Heart right ventricle (tissue), 16 donors: ENCODE measurements at places on chromosomes 16 and 17. TPM values are rescaled to one million over a fixed set of nuclear protein-coding genes. Genes with fewer than 3 reads are reported as not detected.
A peak's percentile ranks its signal among the peaks of the same experiment; 100 is the strongest.

DNA sequence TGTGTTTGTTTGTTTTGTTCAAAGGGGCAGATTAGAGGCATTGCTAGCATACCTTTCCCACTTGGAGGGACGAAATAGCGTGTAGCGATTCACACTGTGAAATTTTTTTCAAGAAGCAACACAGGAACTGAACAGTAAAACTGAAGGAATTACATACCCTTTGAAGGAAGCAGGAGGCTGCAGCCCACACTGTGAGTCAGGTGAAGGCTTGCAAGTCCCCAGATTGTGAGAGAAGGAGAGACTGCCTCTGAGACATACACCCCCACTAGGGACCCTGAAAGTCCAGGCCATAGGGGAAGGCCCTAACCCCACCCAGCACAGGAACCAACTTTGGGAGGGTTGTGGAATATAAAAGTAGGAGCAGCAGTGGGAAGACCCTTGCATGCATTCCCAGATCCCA is 69.6 kb upstream of the HS3ST3A1 start:
- no peak for DNase-seq

- DNase-seq: no peak
Observed at GRCh38 chr17:81713556-81714411, 1.7 kb downstream of the SLC25A10 start.

- DNase-seq: no peak
Observed at GRCh38 chr16:12271006-12271405, 294.5 kb downstream of the SNX29 start.

The TOP2A gene
- total RNA-seq: 0.33 TPM

- no peak for DNase-seq
Observed at GRCh38 chr16:12871784-12872183, 29.6 kb upstream of the SHISA9 start.

GRCh38 chr17:14926526-14927122 is 338.5 kb downstream of the PMP22 start:
- DNase-seq: no peak

DNA sequence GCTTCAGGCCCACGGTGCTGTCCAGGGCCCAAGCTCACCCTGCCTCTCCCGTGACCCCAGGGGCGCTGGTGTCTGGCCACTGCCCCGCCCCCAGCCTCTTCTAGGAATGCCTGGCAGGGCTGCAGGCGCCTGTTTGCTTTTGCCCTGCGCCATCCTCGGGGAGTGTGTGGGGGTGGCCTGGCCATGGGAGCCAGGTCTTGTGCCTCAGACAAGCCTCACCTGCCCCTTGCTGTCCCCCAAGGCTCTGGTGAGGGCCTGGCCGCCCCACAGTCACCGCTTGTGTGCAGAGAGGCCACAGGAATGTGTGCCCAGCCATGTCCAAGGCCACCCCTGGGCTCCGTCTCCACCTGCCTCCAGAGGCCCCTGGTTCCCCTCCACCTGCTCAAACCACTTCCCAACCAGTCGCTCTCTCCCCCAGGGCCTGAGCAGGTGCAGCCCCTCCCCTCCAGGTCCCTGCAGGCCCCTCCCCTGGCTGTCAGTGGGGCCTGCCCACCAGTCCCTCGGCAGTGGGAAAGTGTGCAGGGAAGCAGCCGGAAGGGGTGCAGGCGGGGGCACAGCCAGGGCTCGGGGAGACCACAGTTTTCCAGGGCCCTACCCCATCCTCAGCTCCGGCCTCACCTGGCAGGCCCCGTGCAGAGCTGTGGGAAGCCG is 841 bp upstream of the IGFALS start:
- DNase-seq: no peak

The TAT gene
- total RNA-seq: not detected

The TRAF7 gene
- total RNA-seq: 25.6 TPM

GRCh38 chr17:74259667-74260524 is 14.1 kb upstream of the DNAI2 start:
- DNase-seq: no peak

The DHX58 gene
- total RNA-seq: 2.9 TPM

The BMERB1 gene
- total RNA-seq: 68.9 TPM

DNA sequence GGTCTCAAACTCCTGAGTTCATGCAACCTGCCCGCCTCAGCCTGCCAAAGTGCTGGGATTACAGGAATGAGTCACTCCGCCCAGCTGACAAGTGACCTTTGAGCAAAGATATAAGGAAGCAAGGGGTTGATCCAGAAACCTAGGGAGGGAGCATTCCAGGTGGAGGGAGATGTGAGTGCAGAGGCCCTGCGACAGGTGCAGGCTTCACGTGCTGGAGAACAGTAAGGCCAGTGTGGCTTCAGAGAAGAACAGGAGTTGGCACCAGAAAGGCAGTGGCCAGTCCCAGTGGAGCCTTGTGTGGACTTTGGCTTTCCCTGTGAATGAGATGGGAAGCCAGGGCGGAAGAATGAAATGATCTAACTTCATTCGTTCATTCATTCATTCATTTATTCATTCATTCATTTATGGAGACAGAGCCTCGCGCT is 73.6 kb upstream of the HAS3 start:
- DNase-seq: no peak

- no peak for DNase-seq
Observed at GRCh38 chr17:50214976-50215760, 13.7 kb upstream of the COL1A1 start.

The FBRS gene
- total RNA-seq: 26.8 TPM

GRCh38 chr16:21598701-21599121 is 666 bp upstream of the METTL9 start:
- peak; percentile 25 for DNase-seq

- no peak for DNase-seq
Observed at GRCh38 chr17:37640015-37640414, 3.2 kb downstream of the DDX52 start.

DNA sequence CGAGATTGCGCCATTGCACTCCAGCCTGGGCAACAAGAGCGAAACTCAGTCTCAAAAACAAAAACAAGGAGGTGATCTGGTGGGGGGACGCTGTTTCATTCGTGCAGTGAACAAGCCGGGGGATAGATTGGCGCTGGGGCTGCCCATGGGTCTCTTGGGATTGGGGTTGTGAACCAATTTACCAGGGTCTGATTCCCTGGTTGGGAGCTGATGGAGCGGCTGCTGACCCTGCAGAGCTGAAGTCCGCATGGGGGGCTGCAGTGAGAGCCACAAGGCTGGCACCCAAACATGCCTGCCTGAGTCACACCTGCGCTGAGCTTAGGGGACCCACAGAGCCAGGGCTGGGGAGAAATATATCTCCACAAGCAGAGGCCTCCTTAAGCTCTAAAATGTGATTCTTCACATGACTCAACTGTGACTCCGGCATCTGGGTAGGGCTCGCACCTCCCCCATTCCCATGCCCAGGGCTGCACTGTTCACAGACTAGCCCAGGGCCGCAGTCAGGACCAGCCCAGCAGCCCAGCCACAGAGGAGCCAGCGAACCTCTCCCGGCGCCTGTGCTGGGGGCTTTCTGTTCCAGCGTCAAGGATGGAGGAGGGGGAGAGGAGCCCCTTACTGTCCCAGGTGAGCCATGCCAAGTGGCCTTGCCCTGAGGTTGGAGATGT is 5.0 kb downstream of the TSPAN10 start:
- no peak for DNase-seq

- no peak for DNase-seq
Observed at GRCh38 chr17:52207796-52208195, 49.3 kb upstream of the CA10 start.

The SLC13A2 gene
- not detected for total RNA-seq

DNA sequence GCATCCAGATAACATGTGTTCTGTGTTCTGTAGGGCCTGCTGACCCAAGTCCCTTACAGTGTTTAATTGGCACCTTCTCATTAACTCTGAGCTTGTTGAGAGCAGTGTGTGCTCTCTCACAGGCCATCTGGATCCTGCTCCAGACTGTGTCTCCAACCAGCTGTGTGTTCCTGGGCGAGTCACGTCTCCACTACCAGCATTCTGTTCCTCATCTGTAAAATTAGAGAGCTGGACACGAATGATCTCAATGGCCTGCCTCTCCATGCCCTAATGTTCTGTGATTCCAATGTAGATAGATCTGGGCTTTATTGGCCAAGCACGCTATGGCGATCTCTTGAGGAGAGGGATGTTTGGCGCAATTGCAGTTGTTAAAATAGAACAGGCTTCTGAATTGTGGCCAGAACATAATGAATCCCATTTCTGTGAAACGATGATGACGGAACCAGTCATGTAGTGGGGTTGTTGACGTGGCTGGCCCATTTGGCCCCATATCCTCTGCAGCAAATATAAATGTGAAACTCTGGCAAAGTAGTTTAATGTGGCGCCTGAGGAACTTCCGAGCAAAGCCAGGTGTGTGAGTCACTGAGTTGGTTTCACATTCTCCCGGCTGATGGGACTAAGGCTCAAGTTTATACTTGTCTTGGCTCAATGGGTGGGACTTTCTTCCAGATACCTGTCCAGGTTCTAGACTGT is 22.2 kb downstream of the TBX4 start:
- DNase-seq: no peak

- no peak for DNase-seq
Observed at GRCh38 chr16:11635679-11636171, 32.5 kb upstream of the SNN start.

DNA sequence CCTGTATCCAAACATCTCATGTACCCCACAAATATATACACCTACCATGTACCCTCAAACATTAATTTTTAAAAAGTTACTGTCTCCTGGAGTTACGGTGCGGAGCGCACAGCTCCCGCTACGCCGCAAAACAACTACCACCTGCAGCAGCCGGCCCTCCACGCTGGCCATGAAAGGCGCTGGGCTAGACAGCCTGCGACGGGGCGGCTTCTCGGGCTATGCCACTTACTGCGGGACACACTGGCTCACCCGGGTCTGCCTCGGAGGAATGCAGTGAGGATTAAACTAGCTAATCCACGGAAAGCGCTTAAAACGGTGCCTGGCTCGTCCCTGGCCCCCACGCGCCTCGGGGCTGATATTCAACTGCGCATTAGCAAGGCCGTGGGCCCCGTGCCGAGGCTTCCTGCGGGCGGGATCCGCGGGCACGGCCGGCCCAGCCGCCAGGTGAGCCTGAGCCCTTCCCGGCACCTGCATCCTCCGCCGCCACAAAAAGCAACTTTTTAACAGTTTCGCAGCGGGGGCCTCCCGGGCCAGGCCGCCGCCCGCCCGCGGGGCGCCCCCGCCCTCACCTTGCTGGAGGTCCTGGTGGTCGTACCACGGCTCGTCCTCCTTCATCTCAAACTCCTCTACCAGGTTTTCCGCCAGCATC is 633 bp downstream of the CDR2 start:
- peak; percentile 26 for DNase-seq

- DNase-seq: no peak
Observed at GRCh38 chr16:47019568-47019967, 46.1 kb upstream of the DNAJA2 start.

The MYH13 gene
- total RNA-seq: not detected

- DNase-seq: no peak
Observed at GRCh38 chr17:82213251-82214011, 789 bp upstream of the CCDC57 start.

GRCh38 chr17:70033165-70033564 is 41.9 kb upstream of the KCNJ16 start:
- DNase-seq: no peak

- DNase-seq: no peak
Observed at GRCh38 chr17:36647636-36648035, 46.3 kb downstream of the MRM1 start.

- DNase-seq: no peak
Observed at GRCh38 chr17:2102931-2103809, 48.3 kb downstream of the HIC1 start.

The HAS3 gene
- total RNA-seq: 0.64 TPM

DNA sequence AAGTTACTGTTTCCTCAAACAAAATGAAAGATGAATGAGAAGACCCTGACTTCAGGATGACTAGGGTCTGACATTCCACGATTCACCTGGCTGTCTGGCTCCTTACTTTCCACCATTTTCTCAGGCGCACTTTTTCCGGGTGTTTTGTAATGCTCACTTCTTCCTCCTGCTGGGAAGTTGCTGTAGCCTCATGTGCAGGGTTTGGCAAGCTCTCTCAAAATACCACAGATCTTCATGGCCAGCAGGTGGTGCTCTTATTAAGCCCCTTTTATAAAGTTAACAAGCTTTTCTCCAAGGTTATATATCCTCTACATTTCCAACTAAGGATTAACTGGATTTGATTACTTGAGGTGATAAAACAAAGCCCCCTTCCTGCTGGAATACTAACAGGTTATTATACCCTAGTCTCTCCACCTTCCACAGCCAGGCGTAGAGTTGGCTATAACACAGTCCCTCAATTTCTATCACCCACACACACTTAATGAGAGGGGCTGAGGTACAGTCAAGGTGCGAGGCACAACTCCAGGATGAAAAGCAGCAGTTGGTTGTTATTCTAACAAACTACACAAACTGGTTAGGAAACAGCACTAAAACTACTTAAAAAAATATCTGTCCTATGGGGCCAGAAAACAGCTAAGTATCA is 45.4 kb downstream of the STH start:
- peak; percentile 88 for DNase-seq

The KCNH4 gene
- total RNA-seq: 0.22 TPM

The CIBAR2 gene
- not detected for total RNA-seq

GRCh38 chr17:40366076-40366860 is 1.7 kb upstream of the GJD3 start:
- DNase-seq: no peak

The TMEM235 gene
- total RNA-seq: not detected

The TMEM88 gene
- total RNA-seq: 38.0 TPM

DNA sequence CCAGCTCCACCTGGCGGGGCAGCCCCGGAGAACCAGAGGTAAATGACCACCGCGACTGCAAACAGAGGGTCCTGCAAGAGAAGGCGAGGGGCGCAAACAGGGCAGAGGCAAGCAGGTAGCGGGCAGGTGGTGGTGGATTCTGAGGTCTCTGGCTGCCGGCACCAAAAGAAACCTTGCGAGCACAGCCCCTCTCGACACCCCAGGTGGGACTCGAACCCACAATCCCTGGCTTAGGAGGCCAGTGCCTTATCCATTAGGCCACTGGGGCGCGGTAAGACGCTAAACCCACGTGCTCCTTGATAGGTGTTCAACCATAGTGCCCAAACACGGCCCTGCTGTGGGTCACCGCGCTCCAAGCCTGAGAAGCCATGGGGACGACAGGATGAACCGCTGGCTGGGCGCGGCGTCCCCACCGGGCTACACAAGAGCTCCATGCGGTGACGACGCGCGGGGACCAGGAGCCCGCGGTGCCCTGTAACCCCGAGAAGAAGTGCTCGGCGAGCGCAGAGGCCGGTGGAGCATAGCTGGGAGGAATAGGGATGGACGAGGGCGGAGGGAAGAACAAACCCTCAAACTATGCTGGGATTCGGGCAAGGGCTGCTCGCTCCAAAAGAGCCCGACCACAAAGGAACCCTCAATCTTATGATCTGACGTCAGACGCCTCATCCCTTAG is 12.4 kb downstream of the ATP5PD start:
- peak; percentile 81 for DNase-seq

DNA sequence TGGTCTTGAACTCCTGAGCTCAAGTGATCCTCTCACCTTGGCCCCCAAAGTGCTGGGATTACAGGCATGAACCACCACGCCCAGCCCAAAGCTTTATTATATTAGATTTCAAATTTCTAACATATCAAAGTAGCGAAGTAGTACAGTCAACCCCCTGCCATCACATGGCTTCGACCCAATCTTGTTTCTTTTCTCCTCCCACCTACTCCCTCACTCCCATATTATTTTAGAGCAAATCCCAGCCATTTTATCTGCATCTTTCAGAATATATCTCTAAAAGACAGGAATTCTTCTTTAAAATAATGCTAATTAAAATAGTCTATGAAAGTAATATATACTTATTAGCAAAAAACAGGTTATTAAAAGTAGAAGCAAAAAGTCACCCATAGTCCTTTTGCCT is 893 bp downstream of the IGSF6 start:
- DNase-seq: no peak
